Panc1 (cell line): ENCODE measurements at places on chromosomes 1 and 21.

DNA sequence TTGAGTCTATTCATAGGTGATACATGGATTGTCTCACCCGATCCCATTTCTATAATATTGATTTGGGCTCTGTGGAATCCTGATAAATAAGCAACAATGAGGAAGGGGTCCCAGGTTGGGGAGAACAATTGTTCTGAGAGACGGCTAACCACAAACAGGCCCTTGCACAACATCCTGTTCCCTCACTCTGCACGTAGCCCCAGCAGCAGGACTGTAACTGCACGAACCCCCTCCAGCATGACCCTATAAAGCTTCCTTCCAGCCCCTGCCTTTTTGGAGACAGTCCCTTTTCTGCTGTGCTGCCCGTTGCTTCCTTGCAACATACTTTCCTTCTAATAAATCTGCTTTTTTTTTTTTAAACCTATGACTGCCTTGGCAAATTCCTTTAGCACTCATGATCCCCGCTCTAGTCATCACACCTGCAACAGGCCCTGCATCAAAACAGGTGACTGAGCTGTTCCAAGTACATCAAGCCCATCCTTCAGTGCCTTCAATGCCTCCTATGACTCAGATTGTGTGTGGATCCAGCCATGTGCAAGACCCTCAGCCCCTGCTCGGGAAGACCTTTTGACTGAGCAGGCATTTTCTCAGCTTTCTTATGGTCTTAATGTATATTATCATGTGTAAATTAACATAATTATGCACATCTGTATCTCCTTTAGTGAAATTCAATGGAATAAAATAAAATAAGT is 63.7 kb upstream of the B3GALNT2 start:
- DNase-seq, result no peak

- DNase-seq, result no peak
Measured at GRCh38 chr1:24373044-24373443, 40.5 kb downstream of the STPG1 start.

- no peak for DNase-seq
Measured at GRCh38 chr1:87449348-87449963, 120.8 kb downstream of the LMO4 start.

GRCh38 chr1:98053471-98054366 is 132.9 kb upstream of the DPYD start:
- no peak for DNase-seq

DNA sequence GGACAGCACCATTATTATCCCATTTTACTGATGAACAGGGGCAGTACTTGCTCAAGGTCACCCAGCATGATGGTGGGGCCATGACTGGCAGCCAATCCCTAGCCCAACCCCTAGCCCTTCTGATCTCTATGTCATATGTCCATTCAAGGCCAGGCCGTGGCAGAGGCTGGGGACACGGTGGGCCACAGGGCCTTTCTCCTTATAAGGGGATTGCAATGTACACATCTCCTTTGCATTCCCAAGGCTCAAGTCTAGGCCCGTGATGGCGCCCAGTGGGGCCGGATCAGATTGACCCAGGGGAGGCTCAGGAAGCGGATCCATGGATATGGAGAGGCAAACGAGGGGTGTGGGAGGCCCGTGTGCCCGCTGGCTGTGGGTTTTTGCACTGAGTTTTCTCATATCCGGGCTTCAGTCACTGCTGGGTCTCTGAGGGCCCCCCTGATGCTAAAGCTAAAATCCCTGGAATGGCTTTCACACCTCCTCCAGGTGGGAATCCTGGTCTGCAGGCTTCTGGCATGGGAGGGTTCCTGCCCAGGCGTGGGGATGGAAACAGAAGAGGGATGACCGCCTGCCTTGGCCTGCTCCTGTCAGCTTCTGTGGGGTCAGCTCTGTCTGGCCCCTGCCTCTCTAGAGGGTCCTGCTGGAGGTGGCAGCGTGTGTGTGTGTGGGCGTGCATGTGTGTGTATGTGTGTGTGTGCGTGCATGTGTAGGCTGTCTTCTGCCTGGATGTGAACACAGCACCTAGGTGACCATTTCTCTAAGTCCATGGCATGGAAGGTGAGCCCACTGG is 2.1 kb downstream of the MYOM3 start:
- DNase-seq, result no peak

GRCh38 chr1:232748910-232749368 is 56.3 kb upstream of the MAP10 start:
- DNase-seq, result no peak

- DNase-seq, result no peak
Measured at GRCh38 chr1:45477646-45478045, 13.3 kb downstream of the TESK2 start.

- no peak for DNase-seq
Measured at GRCh38 chr1:42847111-42847595, 740 bp downstream of the ZNF691 start.

DNA sequence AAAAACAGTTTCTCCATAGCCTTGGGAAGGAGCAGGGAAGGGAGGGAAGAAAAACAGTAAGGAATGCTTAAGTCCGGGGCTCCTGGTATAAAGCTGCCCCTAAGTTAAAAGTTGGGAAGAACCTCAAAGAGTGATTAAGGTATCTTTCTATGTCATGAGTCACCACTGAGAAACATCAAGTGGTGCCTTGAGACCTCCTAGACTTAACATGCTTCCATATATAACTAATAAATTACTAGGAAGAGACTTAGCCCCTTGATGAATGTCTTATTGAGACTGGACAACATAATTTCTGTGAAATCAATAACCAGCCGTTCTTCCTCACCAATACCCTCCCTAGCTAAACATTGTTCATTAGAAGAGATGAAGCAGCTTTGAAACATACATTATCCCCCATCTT is 121.8 kb upstream of the SLC44A3 start:
- no peak for DNase-seq

DNA sequence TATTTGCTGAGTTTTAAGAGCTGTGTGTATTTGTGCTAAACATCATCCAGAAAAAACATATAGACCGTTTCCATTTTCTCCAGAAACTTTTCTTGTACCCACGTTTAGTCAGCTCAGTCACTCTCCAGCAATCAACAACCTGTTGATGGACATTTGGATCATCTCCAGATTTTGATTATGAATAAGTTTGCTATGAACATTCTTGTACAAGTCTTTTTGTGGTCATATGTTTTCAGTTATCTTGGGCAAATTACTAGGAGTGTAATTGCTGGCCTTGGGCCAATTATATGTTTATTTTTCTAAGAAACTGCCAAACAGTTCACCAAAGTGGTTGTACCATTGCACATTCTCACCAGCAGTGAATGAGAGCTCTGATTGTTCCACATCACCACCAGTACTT is 221.8 kb downstream of the CENPF start:
- no peak for DNase-seq

- no peak for DNase-seq
Measured at GRCh38 chr1:116287341-116288200, 85.5 kb upstream of the ATP1A1 start.

GRCh38 chr1:175062339-175062738 is 5.3 kb upstream of the TNN start:
- DNase-seq, result no peak

DNA sequence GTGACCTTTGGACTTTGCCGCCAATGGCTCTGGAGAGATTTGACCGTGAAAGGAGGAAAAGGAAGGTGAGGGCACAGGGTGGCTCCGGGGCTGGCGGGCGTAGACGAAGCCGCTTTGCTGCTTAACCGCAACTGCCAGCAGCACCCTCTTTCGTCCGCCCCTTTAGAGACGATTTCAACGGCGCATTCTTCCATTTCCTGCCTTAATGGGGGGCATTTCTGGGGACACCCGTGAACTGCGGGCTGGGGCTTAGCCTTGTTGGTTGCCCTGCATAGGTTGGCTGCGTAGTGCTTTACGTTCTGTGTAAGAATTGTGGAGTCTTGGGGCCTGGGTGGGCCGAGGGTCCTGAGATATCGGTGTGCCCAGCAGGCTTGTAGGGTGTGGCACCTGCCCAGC is 6.7 kb upstream of the NPHP4 start:
- DNase-seq, result no peak

- no peak for DNase-seq
Measured at GRCh38 chr1:161307230-161307768, 2.5 kb downstream of the MPZ start.

DNA sequence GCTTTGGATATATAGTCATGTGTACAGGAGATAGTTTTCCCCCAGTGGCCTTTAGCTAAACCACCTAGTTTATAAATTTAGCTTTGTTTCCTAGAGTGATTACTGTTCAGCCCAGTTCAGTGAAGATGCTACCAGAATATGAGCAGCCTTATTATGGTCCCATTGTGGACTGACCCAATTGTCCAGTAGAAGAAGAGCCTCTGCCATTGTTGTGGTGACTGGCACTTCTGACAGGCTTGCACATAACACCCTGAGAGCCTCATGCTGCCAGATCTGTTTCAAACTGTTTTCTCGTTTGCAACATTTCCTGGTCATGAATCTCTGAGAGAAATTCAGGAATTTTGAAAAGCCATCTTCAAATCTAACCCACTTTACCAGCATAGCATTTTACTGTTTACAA is 20.6 kb downstream of the KPNA6 start:
- DNase-seq, result no peak

DNA sequence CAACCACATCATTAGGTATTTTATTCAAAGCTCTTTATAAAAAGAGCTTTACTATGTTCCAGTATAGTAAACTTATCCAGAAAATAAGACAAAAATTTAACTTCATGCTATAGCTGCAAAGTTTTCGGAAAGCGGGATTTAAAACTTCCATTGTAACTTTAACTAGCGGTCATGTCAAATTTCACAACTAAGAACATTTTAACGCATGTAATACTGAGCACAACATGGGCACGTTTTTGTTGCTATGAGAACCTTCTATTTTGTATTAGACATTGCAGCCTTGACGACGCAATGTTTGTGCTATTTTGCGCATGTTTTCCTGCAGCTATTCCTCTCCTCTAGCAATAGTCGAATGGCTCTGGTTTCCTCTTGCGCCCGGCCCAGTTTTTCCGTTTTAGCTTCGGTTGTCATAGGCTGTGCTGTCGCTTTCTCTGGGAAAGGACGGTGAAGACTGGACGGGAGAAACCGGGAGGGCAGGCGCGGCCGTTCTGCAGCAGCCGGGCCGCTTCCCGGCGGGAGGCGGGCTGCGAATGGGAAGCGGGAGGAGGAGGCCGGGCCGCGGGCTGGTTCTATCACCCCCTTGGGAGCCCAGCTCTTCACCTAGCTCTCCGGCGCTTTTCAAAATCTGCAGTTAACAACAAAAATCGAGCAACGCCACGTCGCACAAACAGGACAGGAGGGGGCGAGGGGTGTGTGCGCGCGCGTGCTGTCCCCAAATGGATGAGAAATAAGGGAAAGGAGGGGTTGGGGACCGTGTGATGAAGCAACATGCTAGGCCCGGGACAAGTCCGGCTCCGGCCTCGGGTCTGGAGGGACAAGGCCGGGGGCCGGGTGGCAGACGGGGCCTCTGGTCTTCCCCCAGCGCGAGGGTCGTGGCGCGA is 105.3 kb upstream of the HNRNPU start:
- no peak for DNase-seq

GRCh38 chr1:8352886-8353785 is 35.2 kb downstream of the SLC45A1 start:
- no peak for DNase-seq

GRCh38 chr1:201424146-201424545 is 2.6 kb upstream of the TNNI1 start:
- no peak for DNase-seq

DNA sequence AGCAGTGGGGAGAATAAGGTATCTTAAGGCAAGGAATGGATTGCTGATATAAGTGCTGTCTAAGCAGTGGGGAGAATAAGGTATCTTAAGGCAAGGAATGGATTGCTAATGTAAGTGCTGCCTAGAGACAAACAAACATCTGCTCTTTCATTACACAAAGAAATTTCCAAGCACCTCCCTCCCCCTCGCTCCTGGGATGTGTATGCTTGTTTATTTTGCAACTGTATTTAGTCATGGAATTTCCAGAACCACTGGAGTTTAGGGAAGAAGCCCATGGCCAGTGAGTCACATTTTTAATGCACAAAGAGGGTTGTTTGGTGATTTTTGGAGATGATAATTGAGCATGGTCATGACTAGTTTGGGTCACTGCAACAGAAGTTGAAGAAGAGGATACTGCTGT is 21.5 kb downstream of the PDPN start:
- DNase-seq, result no peak

GRCh38 chr1:214727274-214727673 is 124.3 kb downstream of the CENPF start:
- no peak for DNase-seq
